ENCODE measurements at places on chromosomes 11 and 22.

- no peak for DNase-seq
Measured at GRCh38 chr22:45876136-45877035, 100.6 kb downstream of the WNT7B start.

- no peak for DNase-seq
Measured at GRCh38 chr11:66467756-66468155, 1.1 kb downstream of the PELI3 start.

DNA sequence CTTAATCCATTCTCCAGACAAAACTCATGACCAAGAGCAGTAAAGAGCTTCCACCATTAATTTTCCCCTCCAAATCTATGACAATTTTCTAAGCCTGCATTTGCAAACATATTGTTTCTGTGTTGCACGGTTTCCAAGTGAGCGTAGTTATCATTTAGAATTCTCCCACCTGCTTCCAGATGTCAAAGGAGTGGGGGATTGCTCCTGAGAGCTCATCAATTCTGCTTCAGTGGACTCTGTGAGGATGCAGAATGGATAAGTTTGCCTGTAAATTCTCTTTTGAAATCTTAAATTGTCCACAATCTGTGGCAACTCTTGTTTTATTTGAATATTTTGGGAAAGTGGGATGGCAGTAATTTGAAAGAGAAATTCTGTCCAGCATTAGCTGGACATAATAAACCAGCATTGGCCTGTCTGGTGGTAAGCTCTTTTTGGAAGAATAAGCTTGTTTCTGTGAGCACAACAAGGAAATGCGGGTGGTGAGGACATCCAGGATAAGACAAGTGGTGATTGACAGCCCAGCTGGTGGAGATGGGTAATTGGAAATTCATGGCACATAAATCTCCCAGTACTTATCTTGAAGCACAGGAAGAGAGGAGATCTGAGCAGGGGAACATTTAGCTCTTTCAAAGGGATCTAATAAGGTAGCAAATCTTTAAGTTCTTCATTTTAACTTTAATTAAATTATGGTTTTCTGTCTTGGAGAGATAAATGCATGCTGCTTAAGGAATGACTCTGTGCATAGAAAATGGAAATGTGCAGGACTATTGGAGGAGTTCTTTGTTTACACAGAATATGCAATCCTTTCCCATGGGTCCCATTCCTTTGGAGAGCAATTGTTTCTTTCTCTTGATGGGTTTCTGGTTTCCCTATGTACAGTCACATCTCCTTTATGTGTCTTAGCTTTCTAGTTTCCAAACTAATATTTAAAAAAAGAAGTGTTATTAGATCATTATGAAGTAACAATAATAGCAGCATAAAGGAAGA lies 73.2 kb downstream of the FAT3 start:
- no peak for DNase-seq

GRCh38 chr11:85572056-85572455 lies 55.1 kb downstream of the DLG2 start:
- DNase-seq = no peak

DNA sequence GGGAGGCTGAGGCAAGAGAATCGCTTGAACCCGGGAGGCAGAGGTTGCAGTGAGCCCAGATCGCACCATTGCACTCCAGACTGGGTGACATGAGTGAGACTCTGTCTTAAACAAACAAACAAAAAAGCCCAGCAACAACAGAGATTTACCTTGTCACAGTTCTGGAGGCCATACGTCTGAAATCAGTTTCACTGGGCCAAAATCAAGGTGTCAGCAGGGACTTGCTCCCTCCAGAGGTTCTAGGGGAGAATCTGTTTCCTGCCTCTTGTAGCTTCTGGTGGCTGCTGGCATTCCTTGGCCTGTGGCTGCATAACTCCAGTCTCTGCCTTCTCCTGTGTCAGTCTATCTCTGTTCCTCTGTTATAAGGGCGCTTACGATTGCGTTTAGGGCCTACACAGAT lies 1.5 kb downstream of the DDX10 start:
- no peak for DNase-seq

DNA sequence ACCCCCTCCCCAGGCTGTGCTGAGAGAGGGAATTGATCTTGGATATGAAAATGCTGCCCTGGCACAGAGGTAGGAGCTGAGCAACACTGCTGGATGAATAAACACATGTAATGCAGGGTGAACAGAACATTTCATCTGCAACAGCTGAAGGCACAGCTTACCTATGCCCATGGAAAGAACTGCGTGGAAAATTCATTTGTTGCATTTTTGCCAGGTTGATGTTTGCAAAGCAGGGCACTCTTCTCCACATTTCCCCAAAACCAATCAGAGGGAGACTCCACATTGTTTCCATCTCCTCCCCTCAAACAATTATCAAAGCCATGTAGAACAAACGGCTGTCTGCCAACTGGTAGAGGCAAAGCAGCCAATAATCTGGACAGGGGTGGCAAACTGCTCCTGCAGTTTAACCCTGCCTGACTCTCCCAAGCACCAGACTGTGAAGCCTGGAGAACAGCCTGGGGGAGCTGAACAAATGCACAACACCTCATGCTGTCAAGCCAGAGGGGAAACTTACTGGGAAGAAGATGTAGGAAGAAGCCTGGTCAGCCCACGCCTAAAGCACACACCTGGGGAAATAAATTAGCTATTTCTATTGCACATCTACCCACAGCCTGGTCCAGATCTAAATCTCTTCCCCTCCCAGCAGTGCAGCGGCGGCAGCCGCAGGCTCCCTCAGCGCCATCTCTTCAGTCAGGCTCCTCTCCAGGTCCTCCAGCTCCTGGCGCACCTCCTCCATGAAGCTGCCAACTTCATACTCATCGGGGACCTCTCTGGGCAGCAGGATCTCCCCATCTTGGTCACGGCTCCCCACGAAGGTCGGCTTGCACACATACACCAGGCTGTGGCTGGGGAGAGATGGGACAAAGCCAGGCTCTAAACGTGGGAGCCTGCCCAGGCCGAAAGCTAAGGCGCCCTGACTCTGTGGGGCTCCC lies 44.3 kb downstream of the DKK3 start:
- DNase-seq = no peak

GRCh38 chr11:78583889-78584288 lies 9.2 kb upstream of the NARS2 start:
- DNase-seq = no peak

GRCh38 chr22:50445880-50446707 lies 28.7 kb downstream of the SBF1 start:
- DNase-seq = no peak

DNA sequence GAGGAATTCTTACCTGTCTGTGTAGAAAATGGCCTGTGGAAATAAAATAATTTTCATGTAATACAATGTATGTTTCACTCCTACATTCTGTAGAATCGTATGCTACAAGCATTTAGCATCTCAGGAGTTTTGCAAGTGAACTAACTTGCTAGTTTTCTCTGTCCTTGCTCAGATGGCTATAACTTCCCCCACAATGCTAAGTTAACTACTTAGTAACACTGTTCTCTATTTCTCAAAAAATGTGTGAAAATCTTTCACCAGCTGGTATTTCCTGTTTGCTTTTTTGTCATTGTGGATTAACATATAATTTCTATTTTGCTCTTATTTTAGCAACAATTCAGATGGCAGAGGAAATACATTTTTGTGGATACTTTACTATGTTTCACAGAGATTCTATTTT lies 4.4 kb downstream of the OR4S2 start:
- DNase-seq = no peak

GRCh38 chr11:132206993-132207392 lies 836.6 kb downstream of the NTM start:
- DNase-seq = no peak

DNA sequence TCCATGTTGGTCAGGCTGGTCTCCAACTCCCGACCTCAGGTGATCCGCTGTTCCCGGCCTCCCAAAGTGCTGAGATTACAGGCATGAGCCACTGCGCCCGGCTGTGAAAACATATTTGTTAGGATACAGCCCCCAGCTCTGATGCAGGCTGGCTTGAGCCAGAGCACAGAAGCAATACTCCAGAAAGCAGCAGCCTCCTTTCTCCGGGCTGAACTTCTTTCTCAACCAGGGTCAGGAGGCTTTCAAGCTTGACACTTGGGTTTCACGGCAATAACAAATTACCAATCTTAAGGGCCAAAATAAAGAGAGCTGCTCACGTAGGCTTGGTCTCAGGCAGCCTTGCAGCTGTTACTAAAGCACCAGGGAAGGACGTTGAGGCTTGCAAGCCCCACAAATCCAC lies 10.8 kb upstream of the CECR2 start:
- no peak for DNase-seq

- DNase-seq = no peak
Measured at GRCh38 chr11:79227767-79228755, 212.8 kb downstream of the TENM4 start.

- no peak for DNase-seq
Measured at GRCh38 chr11:105158436-105158835, 18.9 kb upstream of the CARD18 start.

DNA sequence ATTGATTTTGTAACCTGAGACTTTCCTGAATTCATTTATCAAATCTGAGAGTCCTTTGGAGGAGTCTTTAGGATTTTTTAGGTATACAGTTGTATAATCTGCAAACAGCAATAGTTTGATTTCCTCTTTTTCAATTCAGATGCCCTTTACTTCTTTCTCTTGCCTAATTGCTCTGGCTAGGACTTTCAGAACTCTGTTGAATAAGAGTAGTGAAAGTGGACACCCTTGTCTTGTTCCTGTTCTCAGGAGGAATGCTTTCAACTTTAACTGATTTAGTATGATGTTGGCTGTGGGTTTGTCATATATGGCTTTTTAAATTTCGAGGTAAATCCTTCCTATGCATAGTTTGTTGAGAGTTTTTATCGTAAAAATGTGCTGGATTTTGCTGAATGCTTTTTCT lies 227.4 kb downstream of the CSNK2A3 start:
- no peak for DNase-seq

- DNase-seq = no peak
Measured at GRCh38 chr22:21707677-21708076, 27.9 kb downstream of the YPEL1 start.

DNA sequence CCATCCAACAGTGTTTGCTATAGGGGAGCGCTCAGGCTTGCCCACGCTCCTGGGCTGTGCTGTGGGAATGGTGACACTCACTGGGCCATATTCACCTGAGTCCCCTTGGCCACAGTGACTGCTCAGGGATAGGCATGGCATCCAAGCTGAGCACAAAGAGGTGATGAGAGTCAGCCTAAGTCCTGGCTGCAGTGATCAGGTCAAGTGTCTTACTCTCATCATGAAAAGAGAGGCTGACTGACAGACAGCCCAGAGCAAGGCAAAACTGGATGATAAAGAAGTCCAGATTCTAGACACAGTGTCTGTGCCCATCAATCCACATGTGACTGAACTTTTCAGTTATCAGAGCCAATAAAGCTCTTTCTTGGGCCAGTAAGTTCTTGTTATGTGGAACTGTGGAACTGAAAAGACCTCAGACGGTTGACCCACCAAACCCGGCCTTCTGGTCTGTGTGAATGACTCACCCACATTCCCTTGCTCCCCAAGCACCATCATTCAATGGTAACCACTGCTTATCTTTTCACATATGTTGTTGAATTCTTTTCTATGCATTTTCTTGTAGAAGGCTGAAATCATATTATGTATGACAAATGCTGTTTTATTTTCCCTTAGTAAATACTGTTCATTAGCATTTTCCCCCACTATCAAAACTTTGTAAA lies 43.2 kb upstream of the YPEL1 start:
- no peak for DNase-seq

DNA sequence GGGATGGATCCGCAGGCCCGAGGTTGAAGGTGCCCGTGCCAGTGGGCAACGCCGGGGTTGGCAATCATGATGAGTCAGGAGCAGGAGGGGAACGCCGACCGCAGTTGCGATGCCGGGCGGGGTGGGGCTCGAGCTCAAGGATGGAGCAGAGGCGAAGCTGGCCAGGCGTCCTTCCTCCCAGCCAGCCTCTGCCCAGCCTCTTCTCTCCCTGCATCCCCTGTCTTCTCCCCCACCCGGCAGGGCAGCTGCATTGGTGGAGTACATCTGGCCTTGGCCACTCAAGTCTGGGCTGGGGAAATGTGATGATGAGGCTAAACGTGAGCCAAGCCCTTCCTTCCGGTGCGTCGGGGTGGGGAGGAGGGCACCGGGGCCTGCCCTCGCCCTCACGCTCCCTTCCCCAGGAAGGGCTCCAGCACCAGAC lies 3.9 kb downstream of the IFITM10 start:
- DNase-seq = no peak

- peak; percentile 10 for DNase-seq
Measured at GRCh38 chr11:6357222-6357621, 33.1 kb upstream of the SMPD1 start.

DNA sequence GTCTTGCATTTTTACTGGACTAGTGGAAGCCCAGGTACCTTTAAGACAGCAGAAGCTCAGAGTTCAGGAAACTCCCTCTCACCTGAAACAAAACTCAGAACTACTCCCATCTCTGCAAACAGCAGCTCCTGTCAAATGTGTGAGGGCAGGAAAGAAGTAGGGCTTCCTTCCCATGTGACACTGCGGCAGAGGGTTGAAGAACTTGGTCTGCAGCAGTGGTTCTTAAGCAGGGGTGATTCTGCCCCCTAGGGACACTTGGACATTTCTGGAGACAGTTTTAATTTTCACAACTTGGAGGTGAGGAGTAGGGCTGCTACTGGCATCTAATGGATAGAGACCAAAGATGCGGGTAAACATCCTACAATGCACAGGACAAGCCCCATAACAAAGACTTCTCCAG lies 63.4 kb downstream of the RCN1 start:
- DNase-seq = no peak

- no peak for DNase-seq
Measured at GRCh38 chr11:119426142-119426541, 3.2 kb upstream of the THY1 start.

GRCh38 chr22:42642806-42643633 lies 2.6 kb upstream of the ATP5MGL start:
- DNase-seq = no peak

- no peak for DNase-seq
Measured at GRCh38 chr11:117573326-117573725, 223.7 kb downstream of the DSCAML1 start.

- DNase-seq = no peak
Measured at GRCh38 chr11:1409108-1409851, 19.5 kb downstream of the BRSK2 start.

- no peak for DNase-seq
Measured at GRCh38 chr22:41001722-41002122, 50.5 kb downstream of the RBX1 start.

- DNase-seq = no peak
Measured at GRCh38 chr11:123062892-123063825, 1.2 kb upstream of the HSPA8 start.

DNA sequence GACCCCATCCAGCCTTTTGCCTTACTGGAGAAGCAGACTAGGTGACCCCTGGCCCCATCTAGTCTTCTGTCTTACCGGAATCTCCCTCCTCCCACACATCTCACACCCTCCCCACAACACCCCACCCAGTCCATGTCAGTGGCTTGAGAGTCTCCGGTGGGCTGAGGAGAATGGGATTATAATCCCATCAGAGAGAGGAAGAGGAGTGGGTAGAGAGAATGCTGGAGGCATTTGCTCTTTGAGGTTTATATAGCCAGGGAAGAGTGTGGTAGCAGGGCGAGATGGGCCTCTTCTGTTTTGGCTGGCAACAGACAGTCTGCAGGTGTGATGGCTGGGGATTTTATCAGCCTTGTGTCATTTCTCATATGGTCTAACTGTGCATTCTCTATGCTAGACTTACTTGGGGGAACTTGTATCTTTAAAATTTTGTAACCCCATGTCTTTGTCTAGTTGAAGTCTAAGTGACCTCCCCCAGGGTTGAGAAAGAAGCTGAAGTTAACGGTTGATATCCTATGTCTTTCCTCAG lies 50.3 kb downstream of the GRAMD1B start:
- no peak for DNase-seq

All from smooth muscle cell of the brain vasculature (primary cell).